ENCODE measurements at places on chromosomes 16 and 17.
A peak's percentile ranks its signal among the peaks of the same experiment; 100 is the strongest.

DNA sequence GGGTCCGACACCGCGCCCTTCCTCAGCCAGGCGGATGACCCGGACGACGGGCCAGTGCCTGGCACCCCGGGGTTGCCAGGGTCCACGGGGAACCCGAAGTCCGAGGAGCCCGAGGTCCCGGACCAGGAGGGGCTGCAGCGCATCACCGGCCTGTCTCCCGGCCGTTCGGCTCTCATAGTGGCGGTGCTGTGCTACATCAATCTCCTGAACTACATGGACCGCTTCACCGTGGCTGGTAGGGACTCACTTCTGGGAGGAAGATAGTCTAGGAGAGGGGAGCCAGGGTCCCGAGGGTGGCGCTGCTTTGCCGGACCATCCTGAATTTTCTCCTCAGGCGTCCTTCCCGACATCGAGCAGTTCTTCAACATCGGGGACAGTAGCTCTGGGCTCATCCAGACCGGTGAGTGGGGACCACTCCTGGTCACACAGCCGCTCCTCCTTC is 601 bp downstream of the SPNS1 start:
- DNase-seq, result no peak

GRCh38 chr17:46732754-46733398 is 85.6 kb downstream of the WNT3 start:
- DNase-seq, result no peak

- DNase-seq, result no peak
Measured at GRCh38 chr16:66262253-66263167, 104.0 kb upstream of the CDH5 start.

- DNase-seq, result no peak
Measured at GRCh38 chr16:10266809-10267208, 84.6 kb upstream of the GRIN2A start.

GRCh38 chr16:81041696-81042095 is 6.1 kb downstream of the ATMIN start:
- no peak for DNase-seq

GRCh38 chr17:62968445-62968923 is 2.4 kb downstream of the TANC2 start:
- peak; percentile 72 for DNase-seq

GRCh38 chr17:45768000-45768399 is 16.1 kb upstream of the CRHR1 start:
- no peak for DNase-seq

- DNase-seq, result no peak
Measured at GRCh38 chr16:47061204-47061603, 82.5 kb downstream of the NETO2 start.

DNA sequence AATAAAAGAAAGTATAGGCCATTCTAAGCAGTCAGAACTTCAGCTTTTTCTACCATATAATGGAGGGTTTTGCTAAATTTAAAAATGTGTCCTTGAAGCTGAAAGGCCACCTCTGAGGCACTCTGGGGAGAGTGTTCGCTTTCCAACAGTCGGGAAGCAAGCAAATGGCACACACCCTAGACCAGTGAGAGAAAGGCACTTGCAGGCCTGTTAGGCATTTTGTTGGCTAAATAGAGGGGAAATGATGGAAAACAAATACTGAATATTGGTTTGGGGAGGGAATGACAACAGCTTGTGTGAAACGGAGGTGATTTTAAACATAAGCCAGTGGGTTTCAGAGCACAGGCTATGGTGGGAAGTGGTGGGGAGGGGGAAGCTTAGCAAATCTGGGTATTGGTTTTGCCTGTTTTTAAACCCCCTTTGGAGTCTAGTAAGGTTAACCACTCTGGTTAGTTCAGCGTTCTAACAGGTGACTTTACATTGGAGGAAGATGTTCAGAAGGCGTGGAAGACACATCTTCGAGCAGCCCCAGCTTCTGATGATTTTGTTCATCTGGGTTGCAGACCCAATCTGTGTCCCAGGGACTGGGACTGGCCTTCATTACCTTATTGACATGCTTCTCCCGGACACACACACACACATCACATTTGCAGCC is 90.5 kb downstream of the PRKCA start:
- no peak for DNase-seq

DNA sequence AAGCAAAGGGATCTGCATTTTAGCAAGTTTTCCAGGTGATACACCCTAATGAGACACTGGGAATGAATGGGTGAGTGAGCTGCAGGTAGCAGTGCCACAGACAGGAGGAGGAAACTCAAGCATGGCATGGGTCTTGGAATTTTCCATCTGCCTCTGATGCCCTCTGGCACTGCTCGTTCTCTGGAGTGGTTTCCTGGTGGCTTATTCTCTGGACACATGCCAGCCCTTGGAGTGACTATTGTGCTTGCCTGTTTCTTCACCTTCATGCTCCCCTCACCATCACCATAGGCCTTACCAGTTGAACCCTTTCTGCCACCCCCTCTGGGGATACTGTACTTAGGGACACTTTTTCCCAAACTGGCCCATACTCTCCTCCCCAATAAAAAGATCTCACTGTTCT is 1.6 kb downstream of the COASY start:
- DNase-seq, result no peak

- no peak for DNase-seq
Measured at GRCh38 chr17:63675607-63676546, 24.0 kb downstream of the LIMD2 start.

DNA sequence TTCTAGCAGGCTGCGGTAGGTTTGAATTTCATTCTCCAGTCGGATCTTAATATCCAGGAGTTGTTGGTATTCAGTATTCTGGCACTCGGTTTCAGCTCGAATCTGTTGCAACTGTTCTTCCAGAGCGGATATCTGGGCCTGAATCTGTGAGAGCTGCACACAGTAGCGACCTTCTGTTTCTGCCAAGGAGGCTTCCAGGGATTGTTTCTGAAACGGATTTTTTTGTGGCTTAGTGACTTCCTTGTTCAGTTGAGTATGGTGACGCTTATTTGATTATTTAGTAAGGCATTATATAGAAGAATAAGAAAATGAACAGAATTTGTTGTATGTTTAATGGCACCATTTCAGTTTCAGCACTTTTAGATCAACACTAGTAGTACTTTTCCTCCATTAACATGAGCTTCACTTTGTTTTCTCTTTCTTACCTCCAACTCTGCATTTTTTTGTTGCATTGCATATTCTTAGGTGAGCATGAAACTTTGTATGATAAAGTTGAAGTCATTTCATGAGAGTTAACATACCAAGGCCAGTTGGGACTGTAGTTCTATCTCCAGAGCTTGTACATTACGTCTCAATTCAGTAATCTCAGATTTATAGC is 2.8 kb downstream of the KRT10 start:
- DNase-seq, result no peak

DNA sequence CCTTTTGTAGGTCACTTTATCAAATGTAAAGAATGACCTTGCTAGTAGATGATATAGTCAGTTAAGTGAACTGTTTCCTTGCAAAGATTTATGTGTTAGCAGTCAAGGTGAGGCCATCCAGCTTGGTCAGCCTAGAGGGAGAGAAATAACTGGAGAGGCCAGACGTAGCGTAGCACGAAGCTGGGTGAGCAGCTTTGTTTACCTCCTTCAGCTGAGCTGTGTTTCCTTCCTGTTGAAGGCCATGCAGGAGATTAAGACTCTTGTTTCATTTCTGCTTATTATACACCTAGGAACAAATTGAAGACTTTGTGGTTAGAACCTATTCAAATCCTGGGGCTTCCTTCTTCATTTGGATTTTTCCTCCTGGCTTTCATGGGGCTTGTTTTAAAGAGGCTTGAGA is 267.1 kb downstream of the PHKB start:
- DNase-seq, result no peak

- DNase-seq, result no peak
Measured at GRCh38 chr16:72727565-72727964, 320.4 kb downstream of the ZFHX3 start.

DNA sequence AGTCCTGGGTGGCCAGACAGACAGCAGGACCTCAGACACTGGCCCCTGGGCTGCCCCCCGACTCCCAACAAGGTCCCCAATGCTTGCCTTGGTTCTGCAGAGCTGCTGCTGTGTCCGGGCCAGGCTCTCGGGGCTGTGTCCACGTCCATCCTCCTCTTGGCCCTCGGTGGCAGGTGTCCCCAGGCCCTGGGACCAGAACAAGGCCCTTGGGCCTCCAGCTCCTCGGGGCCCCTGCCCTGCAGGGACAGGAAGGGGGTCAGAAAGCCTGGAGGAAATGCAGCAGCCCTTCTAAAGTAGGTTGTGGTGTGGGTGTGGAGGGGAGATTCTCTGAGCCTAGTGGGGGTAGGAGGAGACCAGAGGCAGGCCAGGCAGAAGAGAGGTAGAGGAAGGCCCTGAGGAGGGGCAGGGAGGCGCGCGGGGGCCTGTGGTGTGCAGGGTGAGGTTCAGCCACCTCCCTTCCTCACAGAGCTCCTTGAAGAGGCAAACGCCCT is 2.5 kb upstream of the AXIN1 start:
- no peak for DNase-seq

DNA sequence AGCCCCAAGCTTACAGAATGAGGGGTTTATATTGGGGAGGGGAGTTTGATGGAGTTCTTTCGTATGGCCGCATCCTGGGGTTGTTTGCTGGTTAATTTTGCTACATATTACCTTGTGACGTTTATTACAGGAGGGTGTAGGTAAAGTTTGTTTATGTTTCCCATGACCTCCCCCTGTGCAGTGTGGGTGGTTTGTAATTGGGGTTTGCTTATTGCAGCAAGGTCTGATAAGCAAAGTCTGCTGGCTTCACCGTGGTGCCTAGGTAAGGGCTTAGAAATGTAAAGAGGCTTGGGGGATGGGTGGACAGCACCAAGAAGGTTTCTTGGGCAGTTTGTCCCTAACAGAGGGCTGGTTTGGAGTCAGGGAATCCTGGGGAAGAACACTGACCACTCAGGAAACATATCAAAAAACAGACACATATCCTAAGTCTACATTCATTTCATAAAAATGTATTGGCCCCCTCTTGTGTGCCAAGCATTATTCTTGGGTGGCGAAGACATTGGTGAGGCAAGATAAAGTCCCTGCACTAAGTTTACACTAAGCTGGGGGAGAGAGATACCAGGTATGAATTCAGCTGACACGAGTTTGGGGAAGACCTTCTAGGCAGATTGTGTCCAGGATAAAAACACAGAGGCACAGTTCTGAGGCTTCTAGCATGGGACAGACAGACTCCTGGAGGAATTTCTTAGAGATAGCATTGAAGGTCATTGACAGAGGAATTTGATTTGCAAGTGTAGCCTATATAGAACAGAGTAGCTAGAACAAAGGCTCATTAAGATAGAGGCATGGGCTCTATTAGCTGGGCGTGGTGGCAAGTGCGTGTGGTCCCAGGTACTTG is 9.5 kb downstream of the ZNF764 start:
- no peak for DNase-seq

GRCh38 chr17:74779948-74780400 is 3.8 kb upstream of the NAT9 start:
- no peak for DNase-seq

- DNase-seq, result no peak
Measured at GRCh38 chr17:80990921-80991644, 558 bp upstream of the CHMP6 start.

DNA sequence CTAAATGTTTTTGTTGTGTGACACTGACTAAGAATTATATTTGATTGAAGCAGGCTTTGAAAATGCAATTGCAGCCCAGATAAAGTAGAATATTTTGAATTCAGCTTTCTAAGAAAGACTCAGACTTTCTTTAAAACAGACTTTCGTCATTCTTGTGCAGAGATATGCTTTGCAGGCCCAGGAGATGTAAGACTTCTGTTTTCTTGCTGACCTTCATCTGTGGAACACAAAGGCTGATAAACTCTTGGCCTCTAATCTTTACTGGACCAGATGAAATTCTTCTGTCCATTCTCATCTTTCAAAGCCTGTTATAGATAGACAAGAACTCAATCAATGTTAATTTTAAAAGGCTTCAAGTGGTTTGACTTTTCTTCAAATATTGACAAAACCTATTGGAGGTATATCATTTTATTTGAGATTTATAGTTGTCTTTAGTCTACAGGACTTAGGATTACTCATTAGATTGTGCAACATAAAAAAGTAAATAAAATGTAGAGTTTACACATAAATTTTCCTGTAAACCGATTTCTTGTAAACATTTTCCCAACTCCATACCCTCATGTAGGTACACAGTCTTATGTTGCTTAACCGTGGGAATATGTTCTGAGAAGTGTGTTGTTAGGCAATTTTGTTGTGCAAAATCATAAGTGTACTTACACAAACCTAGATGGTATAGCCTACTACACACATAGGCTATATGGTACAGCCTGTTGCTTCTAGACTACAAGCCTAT is 94.2 kb downstream of the MAP2K4 start:
- DNase-seq, result no peak

DNA sequence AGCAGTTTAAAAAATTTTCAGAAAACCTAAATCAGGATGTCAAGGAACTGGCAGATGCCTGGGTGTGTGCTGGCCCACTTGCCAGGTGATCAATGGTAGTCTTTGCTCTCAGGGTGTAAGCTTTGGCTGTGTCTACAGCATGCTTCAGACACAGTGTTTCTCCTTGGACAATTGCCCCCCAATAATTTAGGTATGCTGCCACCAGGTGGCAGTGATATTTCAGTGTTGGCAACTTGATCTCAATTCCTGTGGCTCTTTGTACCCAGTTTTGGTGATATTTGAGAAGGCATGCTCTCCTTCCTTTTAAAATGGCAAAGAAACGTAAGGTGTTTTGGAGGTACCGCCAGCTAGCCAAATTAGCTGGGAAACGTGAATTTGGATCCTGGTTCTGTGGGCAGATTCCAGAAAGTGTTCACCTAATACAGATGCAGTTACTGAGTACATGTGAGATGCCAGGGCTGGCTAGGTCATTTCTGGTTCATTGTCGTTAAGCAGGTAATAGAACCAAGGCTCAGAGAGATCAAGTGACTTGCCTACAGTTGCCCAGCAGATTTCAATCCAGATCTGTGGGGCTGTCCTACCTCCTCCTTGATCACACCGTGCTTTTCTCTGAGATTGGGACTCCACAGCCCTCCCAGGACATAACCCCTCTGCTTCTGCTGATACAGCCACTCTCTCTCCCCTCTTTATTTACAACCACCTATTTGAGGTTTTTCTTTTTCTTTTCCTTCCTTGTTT is 155.6 kb upstream of the PLCG2 start:
- no peak for DNase-seq

- DNase-seq, result no peak
Measured at GRCh38 chr17:29870836-29871465, 59.1 kb downstream of the SSH2 start.

- DNase-seq, result no peak
Measured at GRCh38 chr16:86663685-86664521, 85.6 kb downstream of the FOXL1 start.

DNA sequence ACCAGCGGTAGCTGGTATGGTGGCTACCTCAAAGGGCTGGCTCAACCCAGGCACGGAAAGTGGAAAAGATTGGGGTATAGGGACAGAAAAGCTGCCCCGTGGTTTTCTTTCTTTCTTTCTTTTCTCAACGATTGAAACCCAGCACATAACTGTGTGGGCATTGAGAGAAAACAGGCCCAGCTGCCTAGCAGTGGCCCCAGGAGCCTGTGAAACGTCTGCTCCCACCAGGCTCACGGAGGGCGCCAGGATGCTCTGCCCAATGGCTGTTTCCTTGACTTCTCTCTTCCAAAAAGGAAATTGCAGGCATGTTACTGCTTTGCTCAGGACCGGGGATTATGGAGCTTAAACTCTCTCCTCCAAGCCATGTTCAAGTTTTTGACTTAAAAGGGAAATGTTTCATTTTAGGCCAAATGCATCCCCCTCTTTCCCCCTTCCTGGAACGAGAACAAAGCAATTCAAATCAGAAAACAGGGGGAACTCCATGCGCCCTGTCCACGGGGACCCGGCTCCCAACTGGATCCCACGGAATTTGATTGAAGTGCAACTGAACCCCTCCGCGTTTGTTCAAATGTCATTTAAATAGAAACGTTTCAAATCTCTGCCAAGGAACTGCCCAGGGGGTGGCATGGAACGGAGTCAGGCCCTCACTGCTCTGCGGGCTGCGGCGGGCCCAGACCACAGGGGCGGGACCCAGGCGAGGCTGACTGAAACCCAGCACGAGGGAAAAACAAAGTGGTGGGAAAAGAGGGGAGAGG is 133.5 kb downstream of the RGS9 start:
- no peak for DNase-seq

Measured in NCI-H510A (cell line).